Bronchial epithelial cell (primary cell): ENCODE measurements at places on chromosomes 6 and 20.
A peak's percentile ranks its signal among the peaks of the same experiment; 100 is the strongest.

DNA sequence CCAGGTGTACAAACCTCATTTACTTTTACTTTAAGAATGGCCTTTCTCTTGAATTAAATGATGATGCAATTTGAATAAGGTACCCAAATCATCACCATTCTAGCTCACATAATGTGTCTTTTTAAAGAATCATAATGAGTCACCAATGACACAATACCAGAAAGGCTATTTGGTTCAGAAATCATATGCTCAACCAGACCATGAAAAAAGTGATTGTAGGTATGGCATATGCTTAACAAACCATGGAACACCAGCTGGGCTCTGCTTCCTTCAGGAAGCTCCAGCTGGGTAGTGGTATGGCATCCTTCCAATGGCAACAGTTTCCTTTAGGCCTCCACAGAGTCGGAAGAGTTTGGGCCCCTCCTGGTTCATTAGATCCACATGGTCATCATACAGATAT, 128.2 kb downstream of the FRK start:
- DNase-seq = peak; percentile 43

GRCh38 chr6:89122625-89123024, 4.8 kb upstream of the SRSF12 start:
- peak; percentile 44 for DNase-seq

DNA sequence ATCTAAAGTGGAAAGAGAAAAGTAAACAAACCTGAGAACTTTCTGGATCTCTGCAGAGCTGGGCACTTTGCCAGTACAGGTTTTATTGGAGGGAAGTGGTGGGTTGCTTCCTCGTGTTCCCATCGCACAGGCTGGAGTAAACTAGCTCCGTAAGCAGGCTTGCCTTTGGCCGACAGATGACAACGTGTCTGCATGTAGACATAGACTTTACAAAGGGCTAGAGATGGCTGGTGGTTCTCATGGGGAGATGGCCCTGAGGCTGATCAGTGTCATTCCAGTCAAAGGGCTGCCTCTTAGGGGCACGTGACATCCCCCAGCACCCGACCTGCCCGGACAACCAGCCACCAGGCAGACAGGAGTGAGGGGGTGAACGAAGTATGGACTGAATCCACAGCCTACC, 98.8 kb downstream of the YTHDF1 start:
- no peak for DNase-seq

- no peak for DNase-seq
Observed at GRCh38 chr20:60565083-60565482, 606.9 kb downstream of the CDH26 start.

- DNase-seq = peak; percentile 86
Observed at GRCh38 chr6:106546261-106546690, 83.0 kb downstream of the RTN4IP1 start.
